Stimulated activated CD4-positive, alpha-beta T cell treated with anti-CD3 and anti-CD28 coated beads, Interleukin-12 subunit alpha, Interleukin-12 subunit beta, amount 100 ng/mL, for 4 hours (primary cell): ENCODE measurements at places on chromosomes 7 and 10.

- DNase-seq: no peak
Observed at GRCh38 chr10:43038783-43039623, 37.9 kb upstream of the RET start.

DNA sequence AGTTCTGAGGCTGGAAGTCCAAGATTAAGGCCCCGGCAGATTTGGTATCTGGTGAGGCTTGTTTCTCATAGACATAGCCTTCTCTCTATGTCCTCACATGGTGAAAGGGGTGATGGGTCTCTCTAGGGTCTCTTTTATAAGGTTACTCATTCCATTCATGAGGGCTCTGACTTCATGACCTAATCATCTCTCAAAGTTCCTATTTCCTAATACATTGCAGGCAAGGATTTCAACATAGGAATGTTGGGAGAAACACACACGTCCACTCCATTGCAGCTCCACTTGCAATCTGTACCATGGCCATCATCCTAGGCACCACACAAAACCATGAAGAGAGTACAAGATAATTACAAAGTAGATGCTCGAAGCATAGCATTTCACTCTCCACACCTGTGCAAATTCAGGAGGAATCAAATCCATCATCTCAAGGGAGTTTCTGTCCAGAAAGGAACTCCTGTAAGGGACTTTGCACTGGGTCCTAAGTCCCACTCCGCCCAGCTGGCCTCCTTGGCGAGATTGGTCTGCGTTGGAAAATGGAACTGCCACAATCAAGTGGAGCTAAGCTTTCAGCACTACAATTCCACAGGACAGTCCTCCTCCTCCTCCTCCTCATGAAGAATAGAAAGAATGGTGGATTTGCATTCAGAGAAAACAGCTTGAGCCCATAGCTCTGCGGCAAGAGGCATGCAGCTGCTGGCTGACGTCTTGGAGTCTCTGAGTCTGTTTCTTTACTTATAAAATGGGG lies 8.8 kb downstream of the DDC start:
- DNase-seq: no peak

- DNase-seq: no peak
Observed at GRCh38 chr7:133650487-133651300, 397.8 kb downstream of the EXOC4 start.

DNA sequence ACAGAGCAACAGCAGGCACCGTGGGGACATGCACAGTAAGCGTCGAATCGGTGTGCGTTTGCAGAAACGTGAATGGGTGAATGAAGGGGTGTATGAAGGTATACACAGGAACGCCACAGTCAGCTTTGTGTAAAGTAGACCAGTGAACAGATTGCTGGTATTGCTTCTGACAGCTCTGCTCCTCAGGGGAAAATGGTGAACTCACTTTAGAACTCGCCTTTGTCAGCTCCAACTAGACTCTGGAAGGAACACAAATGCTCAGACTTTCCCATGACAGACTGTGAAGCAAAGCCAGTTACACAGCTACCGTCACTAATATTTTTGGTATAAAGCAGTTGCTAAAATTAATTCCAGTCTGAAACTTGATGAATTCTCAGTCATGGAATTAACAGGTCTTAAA lies 78.9 kb downstream of the CUX1 start:
- no peak for DNase-seq

GRCh38 chr10:70811881-70812280 lies 3.9 kb upstream of the SGPL1 start:
- no peak for DNase-seq

DNA sequence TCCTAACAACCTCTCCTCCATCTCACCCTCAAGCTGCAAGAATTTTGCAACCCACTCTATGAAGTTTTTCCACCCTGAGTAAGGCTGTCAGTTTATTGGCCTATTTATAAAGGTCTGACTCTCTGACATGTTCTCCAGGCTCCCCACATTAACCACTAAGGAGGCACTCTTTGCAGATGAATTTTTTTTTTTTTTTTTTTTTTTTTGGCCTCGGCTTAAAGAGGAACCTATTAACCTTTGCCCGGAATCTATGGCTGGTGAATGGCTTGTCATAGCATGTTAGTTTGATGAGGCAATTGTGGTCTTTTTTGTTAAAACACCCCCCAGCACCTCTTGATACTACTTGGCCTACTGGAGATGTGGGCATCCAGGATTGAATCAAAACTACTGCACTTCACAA lies 57.1 kb downstream of the TBXAS1 start:
- no peak for DNase-seq

DNA sequence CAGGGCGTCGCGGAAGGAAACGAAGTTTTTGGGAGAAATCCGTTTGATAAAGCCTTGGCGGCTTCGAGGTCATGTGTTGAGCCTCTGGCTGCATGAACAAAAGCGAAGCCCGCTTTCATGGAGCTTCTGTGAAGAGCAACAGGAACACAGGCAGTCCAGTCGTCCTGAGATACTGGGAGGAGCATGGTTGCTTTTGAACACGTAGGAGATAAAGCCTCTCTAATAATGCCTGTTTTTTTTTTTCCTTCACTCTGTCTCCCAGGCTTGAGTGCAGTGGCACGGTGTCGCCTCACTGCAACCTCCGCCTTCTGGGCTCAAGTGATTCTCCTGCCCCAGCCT lies 473 bp upstream of the ZNF32 start:
- no peak for DNase-seq

- no peak for DNase-seq
Observed at GRCh38 chr7:105202616-105203015, 186.1 kb downstream of the SRPK2 start.

DNA sequence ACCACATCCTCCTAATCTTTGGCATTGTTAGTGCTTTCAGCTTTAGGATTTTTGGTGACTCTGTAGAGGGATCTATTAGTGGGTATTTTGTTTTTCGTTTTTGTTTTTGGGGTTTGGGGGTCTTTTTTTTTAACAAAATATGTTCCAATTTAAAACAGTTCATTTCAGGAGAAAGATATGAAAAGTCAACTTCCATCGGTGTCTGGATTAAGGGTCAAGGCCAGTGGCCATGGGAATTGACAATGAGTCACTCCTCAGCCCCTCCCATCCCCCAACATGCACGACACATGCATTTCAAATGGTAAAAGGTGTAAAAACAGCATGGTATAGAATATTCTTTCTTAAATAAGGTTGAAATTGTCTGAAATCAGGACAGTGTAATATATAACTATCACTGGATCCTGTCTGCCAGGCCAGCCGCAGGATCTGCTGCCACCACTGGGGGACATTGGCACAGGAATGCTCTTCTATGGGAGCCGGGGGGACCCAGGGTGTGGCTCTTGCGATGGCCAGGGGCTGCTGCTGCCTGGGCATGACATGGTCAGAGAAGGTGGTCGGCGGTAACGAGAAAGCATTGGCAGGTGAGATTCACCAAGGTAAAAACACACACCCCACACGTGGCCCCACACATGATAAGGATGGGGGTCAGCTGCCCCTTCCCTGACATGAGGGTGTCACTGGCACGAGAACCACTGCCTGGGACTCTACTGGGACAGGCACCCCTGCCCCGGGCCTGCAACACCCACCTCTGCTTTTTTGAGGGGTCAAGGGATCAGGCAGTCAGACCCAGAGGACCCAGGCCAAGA lies 126.2 kb upstream of the KCTD7 start:
- DNase-seq: no peak

DNA sequence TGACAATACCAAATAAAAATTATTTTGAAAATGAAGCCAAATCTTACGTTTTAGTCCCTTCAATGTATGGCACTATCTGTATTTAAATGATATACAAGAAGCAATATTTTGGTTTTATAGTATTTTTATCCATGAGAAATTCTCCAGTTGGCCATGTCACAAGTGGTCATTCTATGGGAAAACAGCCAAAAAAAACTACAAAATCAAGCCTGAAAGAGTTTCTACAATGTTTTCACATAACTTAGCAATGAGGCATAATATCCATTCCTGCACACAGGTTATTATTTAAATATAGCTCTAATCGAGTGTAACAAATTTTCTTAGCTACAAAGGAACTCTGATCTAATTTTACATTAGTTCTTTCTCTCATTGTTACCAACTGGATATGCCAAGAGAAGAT lies 5.4 kb downstream of the RAB11FIP2 start:
- DNase-seq: no peak

- DNase-seq: no peak
Observed at GRCh38 chr7:43479543-43479942, 103.4 kb upstream of the STK17A start.

DNA sequence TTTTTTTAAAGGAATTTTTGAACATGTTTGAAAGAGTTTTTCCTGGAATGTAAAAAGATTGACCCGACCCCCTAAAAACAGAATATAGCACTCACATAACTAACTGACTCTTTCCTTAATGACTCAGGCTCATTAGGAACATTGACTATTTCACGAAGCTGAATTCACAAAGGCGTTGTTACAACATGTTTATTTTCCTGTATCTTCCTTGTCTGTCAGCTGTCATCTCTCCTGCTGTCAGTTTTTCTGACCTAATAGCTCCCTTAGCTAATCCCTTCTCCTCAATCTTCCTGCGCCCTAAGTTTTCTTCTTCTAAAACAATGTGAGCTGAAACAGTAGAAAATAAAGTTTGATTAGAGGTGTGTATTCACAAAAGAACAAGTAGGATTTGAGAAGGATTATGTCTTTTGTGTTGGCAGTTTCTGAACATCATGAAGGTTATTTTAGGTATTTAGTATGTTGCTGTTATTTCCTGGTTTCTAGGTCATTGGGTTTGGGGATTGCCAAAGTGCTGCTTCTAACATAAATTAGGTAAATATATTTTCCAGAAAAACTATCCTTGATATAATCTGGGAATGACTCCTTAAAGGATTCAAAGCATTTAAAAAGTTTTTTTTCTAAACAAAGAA lies 4.6 kb upstream of the MDFIC start:
- no peak for DNase-seq

- DNase-seq: no peak
Observed at GRCh38 chr7:17546592-17546991, 248.1 kb downstream of the AHR start.

DNA sequence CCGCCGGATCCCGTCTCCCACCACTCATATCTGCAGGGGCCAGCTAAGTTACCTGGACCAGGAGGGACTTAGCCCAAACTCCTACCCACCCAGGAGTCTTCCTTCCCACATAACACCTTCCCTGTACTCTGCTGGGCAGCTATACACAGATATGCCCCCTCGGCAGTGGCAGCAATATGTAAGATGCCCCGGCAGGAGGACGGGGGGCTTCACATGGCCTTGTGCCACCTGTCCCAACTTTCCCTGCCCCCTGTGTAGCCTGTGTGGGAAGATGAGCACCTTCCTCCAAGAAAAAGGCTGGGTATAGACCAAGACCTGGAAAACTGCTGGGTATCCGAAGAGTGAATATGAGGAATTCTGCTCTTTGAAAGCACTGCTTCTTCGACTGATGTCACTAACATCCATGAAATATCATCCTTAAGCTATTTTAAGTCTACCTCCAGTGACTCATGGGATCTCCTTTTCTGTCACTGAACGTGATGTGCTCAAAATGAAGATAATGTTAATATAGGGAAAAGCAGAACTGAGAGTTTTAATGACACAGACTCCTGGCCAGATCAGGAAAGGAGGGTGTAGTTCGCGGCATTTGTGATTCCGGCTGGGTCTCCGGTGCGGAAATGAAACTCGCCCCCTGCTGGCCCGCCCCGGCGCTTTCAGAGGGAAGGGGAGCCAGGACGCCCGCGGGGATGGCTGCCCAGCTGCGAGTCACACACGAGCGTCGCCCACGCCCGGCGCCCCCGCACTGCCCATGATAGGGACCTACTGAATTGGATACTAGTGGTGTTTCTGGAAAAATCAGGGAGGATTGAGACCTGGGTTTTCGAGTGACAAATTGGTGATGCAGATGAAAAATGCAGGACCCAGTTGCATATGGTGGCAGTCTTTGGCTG lies 256.9 kb upstream of the NFE2L3 start:
- DNase-seq: peak; percentile 46

DNA sequence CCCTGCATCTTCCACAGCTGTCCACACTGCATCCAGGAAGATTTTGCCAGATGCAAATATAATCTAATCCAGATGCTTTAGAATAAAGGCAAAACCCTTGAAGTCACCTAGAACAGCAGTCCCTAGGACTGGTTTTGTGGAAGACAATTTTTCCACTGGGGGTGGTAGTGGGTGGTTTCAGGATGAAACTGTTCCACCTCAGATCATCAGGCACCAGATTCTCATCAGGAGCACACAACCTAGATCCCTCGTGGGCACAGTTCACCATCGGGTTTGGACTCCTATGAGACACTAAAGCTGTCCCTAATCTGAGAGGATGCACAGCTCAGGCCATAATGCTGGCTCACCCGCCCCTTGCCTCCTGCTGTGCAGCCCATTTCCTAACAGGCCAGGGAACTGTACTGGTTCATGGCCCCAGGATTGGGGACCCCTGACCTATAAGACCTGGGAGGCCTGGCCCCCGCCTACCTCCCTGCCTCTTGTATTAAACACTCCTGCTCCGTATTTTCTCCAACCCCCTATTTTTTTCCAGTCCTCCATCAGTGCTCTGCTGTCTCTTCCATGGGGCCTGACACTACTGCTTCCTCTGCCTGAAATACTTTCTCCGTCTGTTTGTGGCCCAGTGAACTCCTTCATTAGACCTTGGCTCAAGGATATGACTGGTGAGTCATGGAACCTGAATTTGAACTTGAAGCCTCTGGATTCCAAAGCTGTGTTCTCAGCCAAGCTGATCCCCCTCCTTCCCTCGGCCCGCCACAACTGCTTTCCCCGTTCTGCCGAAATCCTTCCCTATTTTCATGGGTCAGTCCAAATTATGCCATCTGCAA lies 79.9 kb upstream of the RHEB start:
- no peak for DNase-seq

DNA sequence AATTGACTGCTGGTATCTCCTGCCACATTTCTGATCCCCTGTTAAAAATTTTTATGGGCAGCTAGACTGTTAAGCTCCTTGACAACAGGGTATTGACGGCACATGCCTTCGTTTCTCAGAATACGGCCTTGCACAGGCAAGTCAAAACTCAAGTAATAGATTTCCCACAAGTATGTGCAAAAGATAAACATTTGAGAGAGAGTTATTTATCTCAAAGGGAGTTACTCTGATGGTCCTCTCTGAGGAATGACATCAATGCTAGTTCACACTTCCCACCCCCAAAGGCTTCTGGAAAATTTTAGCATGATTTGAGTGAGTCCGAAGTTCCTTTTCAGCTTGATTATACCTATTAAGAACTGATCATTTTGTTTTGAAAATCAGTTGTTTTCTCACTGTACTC lies 71.9 kb downstream of the JCAD start:
- no peak for DNase-seq

GRCh38 chr10:90051053-90051452 lies 349.7 kb downstream of the KIF20B start:
- DNase-seq: no peak

- no peak for DNase-seq
Observed at GRCh38 chr10:30151581-30152389, 92.4 kb upstream of the JCAD start.

DNA sequence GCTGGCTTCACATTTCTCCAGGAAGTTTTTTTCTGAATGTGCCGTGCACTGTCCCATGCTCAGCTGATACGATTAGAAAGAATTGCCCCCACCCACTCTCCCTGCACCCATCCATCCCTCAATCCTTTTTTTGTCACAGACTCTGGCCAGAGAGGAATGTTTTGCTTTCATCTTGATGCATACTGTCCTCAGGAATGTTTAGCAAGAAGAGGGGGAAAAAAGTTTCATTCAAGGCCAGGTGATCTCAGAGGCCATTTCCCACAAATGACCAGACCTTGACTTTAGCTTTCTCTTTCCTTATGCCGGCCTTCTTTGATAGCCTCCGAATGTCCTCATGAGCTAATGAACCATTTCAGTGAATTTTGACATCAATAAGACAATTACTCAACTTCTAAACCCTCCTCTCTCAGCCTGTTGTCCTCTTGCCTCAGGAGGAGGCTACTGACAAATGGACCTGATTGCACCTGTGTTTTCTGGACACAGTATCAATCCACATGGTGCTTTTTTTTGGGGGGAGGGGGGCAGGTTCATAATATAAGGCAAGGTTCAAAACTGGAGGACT lies 105.0 kb upstream of the KLF6 start:
- DNase-seq: no peak
